H1 (cell line): ENCODE measurements at places on chromosomes 16 and 17. TPM values are rescaled to one million over a fixed set of nuclear protein-coding genes. Genes with fewer than 3 reads are reported as not detected.

The PRAC1 gene
- total RNA-seq, result not detected in 2 replicates

The MAPK8IP3 gene
- total RNA-seq, result 41.4 and 43.4 TPM in 2 replicates

The ZNF287 gene
- total RNA-seq, result 5.6 and 6.2 TPM in 2 replicates

The TOM1L2 gene
- total RNA-seq, result 3.3 and 3.4 TPM in 2 replicates

The CDH13 gene
- 2.3 and 2.6 TPM in 2 replicates for total RNA-seq

The CSH1 gene
- total RNA-seq, result not detected in 2 replicates

The NTN3 gene
- 0.34 and 0.52 TPM in 2 replicates for total RNA-seq

The KRTAP3-2 gene
- not detected in 2 replicates for total RNA-seq

The PPP1R9B gene
- total RNA-seq, result 13.1 and 14.1 TPM in 2 replicates

The TP53TG3D gene
- total RNA-seq, result not detected in 2 replicates

The MT3 gene
- total RNA-seq, result not detected in 2 replicates

The TM4SF5 gene
- total RNA-seq, result not detected in 2 replicates

GRCh38 chr16:26102369-26102768 lies 410.6 kb downstream of the HS3ST4 start:
- DNase-seq, result no peak

GRCh38 chr16:72473631-72474030 lies 301.7 kb upstream of the PMFBP1 start:
- no peak for DNase-seq

- no peak for DNase-seq
Observed at GRCh38 chr17:7588553-7589203, 1.2 kb downstream of the SOX15 start.

GRCh38 chr17:7915179-7915610 lies 894 bp downstream of the RNF227 start:
- DNase-seq, result no peak

- no peak for DNase-seq
Observed at GRCh38 chr16:70745536-70746025, 55.4 kb downstream of the VAC14 start.

DNA sequence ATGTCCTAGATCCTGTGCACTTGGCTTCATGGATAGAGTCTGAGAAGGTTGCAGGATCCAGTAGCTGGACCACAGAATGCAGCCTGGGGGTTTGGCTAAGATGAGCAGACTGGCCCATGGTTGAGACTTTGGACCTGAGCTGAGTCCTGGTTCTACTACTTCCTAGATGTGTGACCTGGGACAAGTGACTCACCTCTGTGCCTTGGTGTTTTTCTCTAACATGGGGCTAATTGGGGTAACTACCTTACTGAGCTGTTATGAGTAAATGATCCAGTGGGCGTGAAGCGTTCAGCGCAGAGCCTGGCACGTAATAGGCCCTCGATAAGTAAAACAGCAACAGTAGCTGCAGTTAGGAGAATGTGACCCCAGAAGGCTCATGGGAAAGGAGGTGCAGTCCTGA lies 38.8 kb downstream of the SNX20 start:
- no peak for DNase-seq

- DNase-seq, result no peak
Observed at GRCh38 chr16:25317732-25318316, 60.2 kb upstream of the ZKSCAN2 start.

- no peak for DNase-seq
Observed at GRCh38 chr17:14581186-14581830, 280.4 kb downstream of the HS3ST3B1 start.

GRCh38 chr16:62363501-62363900 lies 327.3 kb upstream of the CDH8 start:
- DNase-seq, result no peak

DNA sequence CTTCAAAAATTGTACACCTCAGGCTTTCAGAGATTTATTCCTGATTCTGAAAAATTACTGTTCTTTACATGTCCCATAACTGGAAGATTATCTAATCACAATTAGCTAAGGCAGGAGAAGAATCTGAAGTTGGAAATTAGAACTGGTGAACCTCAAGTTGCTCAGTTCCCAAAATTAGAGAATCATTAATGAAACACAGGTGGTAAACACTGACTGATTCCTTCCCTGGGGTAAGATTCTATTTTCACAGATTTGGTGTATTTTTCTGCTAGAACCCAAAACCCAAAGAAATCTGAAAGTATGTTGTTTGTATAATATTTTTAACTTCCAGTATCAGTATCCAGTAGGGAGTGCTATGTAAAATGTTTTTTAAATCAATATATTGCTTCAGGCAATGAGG lies 25.7 kb downstream of the PHKB start:
- no peak for DNase-seq

GRCh38 chr17:57451191-57451590 lies 194.9 kb downstream of the MSI2 start:
- no peak for DNase-seq

GRCh38 chr17:4949321-4950074 lies 1.2 kb upstream of the PFN1 start:
- no peak for DNase-seq

GRCh38 chr17:19347323-19348080 lies 15.0 kb downstream of the B9D1 start:
- DNase-seq, result no peak

DNA sequence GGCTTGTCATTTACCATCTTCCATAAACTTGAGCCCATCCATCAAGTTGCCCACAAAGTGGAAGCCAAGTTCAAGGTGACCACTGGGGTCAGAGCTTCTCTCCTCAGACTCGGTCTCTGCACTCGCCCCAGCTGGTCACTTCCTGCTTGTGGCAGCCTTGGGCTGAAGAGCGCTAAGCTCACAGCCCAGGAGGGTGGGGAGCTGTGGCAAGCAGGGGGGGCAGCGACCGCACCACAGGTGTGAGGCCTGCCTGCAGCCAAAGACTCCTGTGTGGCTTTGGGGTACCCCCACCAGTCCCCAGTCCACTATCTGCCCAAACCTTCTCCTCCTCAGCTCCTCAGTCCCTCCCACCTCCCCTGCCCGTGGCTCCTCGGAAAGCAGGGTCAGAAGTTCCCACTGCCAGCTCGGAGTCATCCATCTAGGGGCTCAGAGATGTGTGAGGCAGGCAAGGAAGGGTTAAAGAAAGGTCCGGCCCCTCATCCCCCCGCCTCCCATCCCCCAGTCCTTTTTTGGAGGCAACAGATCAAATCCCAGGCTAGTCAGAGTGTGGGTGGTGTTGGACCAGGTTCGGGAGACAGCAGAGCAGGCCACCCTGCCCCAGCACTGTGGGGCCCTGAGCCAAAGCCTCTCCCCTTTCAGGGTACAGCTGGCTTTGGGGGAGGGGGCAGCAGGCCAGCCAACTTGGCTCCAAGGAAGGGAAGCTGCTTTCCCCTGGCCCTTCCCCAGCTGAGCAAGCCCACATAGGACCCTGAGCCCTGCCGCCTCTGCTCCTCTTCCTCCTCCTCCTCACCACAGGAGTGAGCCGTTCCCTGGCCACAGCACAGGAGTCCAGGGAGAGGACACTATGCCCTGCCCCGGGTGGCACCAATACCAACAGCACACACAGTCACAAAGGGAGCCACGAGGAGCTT lies 3.2 kb downstream of the CSF3 start:
- peak; percentile 76 for DNase-seq

DNA sequence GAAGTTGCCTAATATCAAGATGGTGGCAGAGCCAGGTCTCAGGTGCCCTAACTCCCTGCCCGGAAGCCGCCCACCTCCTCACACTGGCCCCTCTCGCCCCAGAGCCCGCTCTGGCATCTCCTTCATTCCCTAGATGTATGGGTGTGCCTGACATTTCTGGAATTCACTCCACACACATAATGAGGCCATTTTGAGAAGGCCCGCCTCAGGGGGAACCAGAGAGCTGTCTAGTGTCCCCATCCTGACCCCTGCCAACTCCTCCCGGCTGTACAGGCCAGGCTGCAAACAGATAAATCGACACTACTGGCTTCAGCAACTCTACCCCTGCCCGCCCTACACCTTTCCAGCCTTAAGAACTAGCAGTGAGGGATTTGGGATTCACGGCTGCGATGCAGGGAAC lies 7.7 kb downstream of the WNT3 start:
- DNase-seq, result no peak

GRCh38 chr17:47414612-47415011 lies 90.9 kb downstream of the EFCAB13 start:
- DNase-seq, result no peak

- DNase-seq, result no peak
Observed at GRCh38 chr17:68197997-68198930, 49.6 kb upstream of the AMZ2 start.

GRCh38 chr16:25512041-25512440 lies 179.7 kb upstream of the HS3ST4 start:
- DNase-seq, result no peak

- no peak for DNase-seq
Observed at GRCh38 chr16:69941251-69942098, 9.7 kb upstream of the CLEC18A start.

DNA sequence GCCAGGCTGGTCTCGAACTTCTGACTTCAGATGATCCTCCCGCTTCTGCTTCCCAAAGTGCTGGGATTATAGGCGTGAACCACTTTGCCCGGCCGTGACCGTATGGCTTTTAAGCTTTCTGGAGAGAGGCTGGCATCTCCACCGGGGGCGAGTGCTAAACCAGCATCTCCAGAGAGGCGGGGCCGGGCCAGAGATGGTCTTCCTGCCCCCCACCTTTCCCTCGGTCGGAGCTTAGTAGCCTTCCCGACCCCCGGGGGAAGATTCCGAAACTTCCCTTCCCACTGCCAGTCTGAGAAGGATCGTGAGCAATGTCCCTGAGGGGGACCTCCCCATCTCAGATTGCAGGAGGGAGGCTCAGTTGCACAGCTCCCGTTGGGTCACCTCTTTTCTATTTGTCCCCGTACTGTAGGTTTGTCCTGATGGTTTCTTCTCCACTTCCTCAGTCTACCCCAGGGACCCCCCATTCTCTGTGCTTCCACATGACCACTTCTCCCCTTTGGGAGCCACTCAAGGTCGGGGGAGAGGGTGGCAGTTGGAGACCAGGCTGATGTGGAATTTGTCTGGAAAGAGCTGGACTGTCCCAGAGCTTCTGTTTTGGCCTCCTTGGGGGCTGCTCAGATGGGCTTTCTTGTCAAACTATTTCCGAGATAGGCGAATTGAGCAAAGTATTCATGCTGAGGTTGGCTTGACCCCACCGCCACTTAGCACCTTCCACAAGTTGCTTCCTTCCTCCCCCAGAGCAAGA lies 18.2 kb downstream of the IGF2BP1 start:
- no peak for DNase-seq

DNA sequence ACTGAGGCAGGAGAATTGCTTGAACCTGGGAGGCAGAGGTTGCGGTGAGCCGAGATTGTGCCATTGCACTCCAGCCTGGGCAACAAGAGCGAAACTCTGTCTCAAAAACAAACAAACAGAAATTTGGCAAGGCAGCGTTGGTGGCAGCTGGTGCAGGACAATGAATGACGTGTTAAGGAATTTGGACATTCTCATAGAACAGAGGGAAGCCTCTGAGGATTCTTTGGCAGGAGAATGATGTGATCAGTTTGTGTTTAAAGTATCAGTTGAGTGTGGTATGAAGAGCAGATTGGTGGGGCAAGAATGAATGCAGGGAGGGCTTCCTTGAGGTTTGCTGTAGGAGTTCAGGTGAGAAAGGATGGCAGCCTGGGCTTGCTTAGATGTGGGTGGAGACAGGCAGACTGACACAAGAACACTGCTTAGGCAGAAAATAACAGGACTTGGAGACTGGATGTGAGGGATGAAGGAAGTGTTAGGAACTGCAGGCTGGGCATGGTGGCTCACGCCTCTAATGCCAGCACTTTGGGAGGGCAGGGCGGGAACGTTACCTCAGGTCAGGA lies 4.8 kb downstream of the CYB5D2 start:
- DNase-seq, result no peak

DNA sequence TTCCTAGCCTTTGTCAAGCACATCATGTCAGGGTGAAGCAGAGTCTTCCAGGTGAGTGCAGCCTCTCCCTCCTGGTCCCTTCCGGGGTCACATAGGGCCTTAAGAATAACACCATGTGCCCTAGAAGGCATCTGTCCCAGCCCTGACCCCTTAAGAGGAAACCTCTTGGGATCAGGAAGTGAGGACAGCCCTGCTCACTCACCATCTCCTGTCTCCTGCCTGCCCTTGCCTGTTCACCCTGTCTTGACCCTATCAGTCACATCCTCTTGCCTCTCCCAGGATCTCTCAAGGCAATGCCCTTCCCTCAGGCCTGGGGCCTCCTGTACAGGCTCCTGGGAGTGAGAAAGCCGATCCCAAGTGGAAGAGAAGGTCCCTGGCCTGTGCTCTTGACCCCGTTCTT lies 13.9 kb downstream of the MYL4 start:
- no peak for DNase-seq
